Stimulated activated naive CD4-positive, alpha-beta T cell treated with Interleukin-2 at 50 U/mL for 16 hours (primary cell): ENCODE measurements at places on chromosomes 16 and 17.

DNA sequence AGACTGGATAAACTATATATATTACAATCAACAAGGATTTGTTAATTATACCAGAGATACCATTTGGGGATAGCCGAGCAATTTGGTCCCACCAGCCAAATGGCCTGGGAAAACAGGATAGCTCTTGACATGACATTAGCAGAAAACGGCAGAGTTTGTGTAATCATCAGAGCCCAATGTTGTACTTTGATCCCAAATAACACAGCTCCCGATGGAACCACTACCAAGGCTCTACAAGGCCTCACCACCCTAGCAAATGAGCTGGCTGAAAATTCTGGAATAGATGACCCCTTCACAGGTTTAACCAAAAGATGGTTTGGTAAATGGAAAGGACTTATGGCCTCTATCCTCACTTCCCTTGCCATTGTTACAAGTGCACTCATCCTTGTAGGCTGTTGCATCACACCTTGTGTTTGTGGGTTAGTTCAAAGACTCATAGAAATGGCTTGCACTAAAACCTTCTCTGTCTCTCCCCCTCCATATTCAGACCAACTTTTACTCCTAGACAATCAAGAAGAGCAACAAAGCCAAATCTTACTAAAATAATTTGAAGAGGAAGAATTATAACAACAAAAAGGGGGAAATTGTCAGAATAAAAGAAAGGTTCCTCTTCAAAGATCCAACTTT, 9.5 kb downstream of the TXNL4B start:
- DNase-seq, result no peak

DNA sequence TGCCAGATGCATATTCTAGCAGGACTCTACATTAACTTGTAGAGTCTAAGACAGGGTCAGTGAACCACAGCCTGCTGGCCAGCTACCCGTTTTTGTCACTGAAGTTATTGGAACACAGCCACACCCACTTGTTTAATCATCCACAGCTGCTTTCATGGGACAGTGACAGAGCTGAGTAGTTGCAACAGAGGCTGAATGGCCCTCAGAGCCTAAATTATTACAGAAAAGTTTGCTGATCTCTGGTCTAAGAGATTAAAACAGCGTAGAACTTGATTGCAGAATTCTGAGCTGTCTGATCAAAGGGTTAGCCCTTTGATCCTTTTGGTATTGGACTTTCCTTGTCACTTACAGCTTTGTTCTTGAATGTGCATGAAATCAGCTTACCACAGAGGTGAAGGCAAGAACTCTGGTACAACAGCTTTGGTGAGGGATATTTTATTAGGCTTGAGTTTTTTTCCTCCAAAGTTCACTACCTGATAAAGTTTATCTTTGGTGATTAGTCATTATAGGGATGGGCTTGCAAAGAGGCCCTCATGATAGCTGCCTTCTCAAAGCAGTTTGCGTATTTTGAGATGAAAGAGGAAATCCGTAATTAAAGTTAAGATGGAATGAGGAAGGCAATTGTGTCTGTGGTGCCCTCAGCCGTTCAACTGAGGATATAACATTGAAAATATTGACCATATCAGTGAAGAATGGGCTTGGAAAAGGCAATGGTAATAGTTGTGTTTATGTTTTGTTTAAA, 23.6 kb downstream of the ALDH3A2 start:
- DNase-seq, result no peak

DNA sequence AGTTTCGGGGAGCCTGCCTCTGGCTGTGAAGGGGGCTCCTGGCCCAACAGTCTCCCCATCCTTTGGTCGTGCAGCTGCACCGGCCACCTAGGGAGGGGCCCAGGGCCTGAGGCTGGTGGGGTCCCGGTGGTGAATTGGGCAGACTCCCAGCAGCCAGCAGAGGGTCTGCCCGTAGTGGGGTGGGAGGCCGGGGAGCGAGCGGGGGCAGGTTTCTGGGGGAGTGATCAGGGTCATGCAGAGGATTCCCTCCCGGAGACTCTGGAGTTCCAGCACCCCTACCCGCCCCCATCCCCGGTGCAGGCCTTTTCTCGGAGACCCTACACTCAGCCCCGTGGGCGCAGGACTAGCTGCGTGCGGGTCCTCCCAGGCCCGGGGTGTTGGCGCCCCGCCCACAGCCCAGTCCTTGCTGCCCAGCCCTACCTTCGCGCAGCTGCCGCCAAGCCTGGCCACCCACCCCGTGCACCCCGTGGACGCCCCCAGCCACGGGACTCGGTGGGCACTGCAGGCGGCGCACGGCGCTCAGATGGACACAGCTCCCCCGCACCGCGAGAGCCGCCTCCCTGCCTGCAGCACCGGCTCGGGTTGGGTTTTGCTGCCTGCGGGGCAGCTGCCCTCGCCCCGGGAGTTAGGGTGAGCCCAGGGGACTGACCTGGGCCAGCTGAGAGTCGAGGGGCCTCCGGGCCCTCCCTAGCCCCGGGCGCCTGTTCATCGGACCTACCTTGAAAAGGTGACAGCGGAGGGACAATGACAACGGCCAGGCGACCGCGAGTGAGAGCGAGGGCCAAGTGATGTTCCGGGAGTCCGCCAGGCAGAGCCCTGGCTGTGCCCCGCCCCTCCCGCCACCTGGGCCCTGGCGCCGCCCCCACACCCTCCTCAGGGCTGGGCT, at the start of gene GNG13:
TSS of gene GNG13 (minus strand) at position 787 of the 886 bp plus-strand sequence. CDS start 1,657 bp downstream, outside the sequence.
- no peak for DNase-seq

DNA sequence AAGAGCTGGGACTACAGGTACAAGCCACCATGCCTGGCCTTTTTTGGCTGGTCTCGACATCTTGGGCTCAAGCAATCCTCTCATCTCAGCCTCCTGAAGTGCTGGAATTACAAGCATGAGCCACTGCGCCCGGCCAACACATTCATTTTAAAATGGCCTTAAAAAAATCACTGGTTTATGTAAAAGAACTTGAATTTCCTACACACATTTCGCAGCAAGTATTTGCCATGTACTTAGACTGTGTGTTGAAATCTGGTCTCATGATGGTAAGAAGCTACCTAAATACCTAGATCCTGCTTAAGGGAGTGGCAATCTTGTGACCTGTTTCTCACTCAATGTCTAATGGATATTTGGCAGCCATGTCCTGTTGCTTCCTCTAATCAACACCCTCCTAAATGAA, 8.5 kb upstream of the CYTH1 start:
- DNase-seq, result no peak

DNA sequence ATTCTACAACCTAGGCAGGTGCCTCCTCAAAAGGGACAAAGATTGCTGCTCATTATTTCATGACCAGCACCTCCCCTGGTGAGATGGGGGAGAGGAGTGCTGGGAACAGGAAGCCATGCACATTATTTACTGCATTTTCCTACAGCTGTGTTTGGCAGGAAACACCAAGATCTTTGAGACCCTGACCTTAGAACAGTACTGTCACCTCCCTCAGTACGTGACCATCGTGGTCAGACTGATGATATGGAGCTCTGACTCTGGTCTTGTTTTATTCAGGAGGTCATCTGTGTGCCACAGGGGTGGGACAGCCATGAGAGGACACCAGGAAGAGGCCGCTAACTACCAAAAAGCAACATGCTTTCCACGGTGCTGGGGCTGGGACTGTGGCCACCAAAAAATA, 37.4 kb downstream of the USP22 start:
- DNase-seq, result no peak

GRCh38 chr16:65481956-65482355, 360.1 kb upstream of the CDH11 start:
- no peak for DNase-seq

DNA sequence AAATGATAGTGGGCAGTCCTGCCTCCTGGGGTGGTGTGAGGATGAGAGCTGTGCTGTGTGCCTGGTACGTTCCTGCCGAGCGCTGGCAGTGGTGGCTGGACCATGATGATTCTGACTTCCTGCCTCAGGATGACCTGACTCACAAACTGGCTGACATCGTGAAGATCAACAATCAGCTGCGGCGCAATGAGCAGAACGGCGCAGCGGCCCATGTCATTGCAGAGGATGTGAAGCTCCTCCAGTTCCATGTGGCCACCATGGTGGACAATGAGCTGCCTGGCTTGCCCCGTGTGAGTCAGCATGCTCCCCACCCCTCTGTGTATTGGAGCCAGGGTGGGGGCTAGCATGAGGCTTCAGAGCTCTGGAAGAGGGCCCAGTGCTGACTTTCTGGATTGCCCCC, 13.1 kb downstream of the POLR2A start:
- DNase-seq, result no peak

- no peak for DNase-seq
Measured at GRCh38 chr17:60473788-60474187, 51.5 kb downstream of the CHCT1 start.
